ENCODE measurements at places on chromosomes 2 and 18. TPM values are rescaled to one million over a fixed set of nuclear protein-coding genes. Genes with fewer than 3 reads are reported as not detected.

The LTBP1 gene
- total RNA-seq, result 0.26 TPM

DNA sequence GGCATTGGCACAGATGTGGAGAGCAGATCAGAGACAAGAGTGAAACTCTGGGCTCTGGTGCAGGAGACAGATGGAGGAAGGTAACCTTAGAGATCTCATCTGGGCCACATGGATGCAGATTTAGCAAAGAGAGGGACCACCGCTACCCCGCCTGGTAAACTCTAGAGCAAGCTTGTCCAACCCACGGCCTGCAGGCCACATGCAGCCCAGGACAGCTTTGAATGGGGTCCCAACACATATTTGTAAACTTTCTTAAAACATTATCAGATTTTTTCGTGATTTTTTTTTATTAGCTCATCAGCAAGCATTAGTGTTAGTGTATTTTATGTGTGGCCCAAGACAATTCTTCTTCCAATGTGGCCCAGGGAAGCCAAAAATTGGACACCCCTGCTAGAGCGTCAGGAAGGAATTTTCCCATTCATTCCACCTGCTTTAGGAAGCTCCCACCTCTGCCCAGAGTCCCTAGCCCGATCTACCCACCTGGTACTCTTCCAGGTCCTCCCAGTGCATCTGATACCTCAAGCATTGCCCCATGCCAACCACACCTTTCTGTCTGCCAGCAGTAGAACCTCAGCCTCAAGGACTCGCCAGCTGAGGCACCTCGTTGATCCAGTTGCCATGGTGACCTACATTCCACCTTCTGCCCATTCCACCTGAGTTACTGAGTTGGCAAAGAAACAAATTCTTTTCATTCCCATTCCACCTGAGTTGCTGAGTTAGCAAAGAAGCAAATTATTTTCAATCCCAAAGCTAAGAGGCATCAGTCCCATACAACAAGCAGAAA, at the start of gene CIB4:
CIB4 (minus strand) TSS at position 586 of the 784 bp plus-strand sequence; CDS start at position 534, 52 bp downstream.
- H3K27ac ChIP-seq, result no peak within 1 kb of the TSS
- H3K27me3 ChIP-seq, result peaks cover 27% of the 10 kb centered on the region
- DNase-seq, result no peak
- no peaks in the 10 kb centered on the region for H3K36me3 ChIP-seq
- H3K4me3 ChIP-seq, result no peak within 1 kb of the TSS

GRCh38 chr2:121103960-121104359, 181.0 kb downstream of the TFCP2L1 start:
- H3K27ac ChIP-seq, result no peak overlapping the region
- no peaks in the 10 kb centered on the region for H3K36me3 ChIP-seq
- no peak overlapping the region for H3K4me3 ChIP-seq
- no peaks in the 10 kb centered on the region for H3K4me1 ChIP-seq
- no peak for DNase-seq
- peaks cover 2% of the 10 kb centered on the region for H3K27me3 ChIP-seq

GRCh38 chr2:73938718-73939352, 12.2 kb downstream of the DGUOK start:
- H3K27ac ChIP-seq, result peak overlapping the region; percentile 84
- H3K4me1 ChIP-seq, result peaks cover 79% of the 10 kb centered on the region
- H3K27me3 ChIP-seq, result no peaks in the 10 kb centered on the region
- DNase-seq, result peak; percentile 43
- no peak overlapping the region for H3K4me3 ChIP-seq

DNA sequence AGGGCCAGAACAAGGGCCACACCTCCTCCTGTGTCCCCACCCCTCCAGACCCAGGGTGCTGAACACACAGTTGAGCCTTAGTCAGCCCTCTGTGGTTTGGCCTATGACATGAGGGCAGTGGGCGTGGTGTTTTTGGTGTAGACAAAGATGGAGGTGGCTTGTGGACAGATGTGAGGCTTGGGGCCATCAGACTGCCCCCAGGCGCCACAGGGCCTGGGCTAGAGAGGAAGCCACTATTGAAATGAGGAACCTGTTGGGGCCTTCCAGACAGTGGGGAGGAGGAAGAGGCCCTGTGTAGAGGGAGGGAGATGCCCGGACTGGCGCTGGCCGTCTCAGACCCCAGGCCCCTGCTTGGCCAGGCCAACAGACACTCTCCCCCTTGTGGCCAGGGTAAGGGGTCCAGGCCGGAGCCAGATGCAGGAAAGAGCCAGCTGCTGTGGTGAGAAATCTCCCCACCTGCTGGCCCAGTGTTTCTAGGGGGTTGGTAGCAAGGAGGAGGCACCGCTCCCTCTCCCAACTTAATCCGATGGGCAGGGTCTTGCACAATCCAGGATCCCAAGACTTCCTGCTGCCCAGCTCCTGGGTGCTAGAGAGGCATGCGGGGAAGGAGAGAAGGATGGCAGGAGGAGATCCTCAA, 53.8 kb downstream of the SMAD7 start:
- no peaks in the 10 kb centered on the region for H3K27me3 ChIP-seq
- peaks cover 14% of the 10 kb centered on the region for H3K4me1 ChIP-seq
- DNase-seq, result peak; percentile 44

DNA sequence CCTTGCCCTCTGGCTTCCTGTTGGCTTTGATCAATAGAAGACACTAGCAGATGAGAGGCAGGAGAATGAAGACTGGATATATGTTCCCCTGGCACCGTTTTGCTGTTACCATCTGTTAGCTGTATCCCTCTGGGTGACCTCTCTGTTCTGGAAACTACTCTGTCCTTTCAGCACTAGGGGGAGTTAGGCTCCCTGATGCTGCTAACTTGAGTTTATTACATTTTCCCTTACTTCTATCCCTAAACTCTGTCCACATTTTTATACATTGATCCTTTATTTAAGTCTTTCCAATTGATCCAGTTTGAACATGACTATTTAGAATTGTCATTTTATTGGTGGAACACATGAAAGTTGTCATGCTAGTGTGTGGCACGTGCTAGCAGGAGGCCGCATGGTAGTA, 1014.3 kb upstream of the CDH2 start:
- H3K27me3 ChIP-seq, result no peaks in the 10 kb centered on the region
- H3K4me1 ChIP-seq, result no peaks in the 10 kb centered on the region
- H3K36me3 ChIP-seq, result no peaks in the 10 kb centered on the region
- DNase-seq, result no peak
